ENCODE measurements at places on chromosomes 7 and 10.

DNA sequence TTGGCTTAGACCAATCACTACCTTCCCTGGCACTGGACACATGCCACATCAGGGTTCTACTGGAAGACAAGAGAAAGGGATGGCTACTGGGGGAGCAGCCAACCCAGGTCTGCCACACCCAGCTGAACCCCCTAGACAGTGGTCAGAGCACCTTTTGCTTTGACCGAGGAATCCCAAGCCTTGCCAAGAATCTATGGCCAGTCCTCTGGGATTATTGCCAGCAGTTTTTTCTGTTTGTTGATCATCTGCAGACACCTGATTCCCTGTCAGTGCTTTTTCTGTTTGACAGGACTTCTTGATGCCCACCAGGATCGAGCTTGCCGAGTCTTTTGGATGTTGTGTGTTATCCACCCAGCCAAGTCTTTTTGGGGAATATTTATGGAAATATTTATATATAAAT lies 476.2 kb upstream of the GALNT17 start:
- DNase-seq: no peak

DNA sequence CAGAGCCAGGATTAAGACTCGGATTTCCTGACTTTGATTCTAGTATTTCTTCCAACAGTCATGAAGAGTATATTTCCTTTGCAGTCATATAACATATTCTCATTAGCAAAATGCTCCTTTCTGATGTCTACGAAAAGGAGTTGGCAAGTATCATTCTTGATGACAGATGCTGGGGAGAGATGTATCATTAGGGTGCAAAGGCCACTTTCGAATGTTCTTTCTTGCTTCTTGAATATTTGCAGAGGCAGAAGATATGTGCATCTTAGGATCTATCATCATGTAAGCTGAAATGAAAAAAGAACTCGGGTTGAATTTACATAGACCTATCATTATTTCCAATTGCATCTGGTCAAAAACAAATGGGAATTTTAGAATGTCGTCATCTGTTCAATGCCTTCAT lies 294.4 kb downstream of the BAMBI start:
- DNase-seq: no peak

- DNase-seq: peak; percentile 53
Observed at GRCh38 chr7:128352153-128352537, 8.4 kb upstream of the RBM28 start.

GRCh38 chr7:43577485-43577951 lies 5.4 kb upstream of the STK17A start:
- no peak for DNase-seq

GRCh38 chr10:94343151-94343550 lies 19.6 kb downstream of the NOC3L start:
- DNase-seq: no peak

DNA sequence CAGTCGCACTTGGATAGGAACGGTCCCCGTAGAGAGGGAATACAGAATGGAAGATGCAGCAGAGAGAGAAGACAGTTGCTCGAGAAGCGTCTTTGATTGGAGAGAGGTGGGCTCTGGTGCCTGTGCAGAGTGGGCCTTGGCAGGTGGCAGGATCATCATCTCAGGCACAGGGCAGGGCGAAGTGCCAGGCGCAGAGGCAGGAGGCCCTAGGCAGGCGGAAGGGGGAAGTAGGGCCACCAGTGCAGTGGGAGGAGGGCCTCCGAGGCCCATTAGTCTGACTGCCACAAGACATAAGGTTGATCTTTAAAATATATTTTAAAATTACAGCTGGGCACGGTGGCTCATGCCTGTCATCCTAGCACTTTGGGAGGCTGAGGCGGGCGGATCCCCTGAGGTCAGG lies 10.1 kb downstream of the CARD11 start:
- DNase-seq: no peak

All from small intestine (tissue), 16 donors.